ENCODE measurements at places on chromosomes 5 and 9.

DNA sequence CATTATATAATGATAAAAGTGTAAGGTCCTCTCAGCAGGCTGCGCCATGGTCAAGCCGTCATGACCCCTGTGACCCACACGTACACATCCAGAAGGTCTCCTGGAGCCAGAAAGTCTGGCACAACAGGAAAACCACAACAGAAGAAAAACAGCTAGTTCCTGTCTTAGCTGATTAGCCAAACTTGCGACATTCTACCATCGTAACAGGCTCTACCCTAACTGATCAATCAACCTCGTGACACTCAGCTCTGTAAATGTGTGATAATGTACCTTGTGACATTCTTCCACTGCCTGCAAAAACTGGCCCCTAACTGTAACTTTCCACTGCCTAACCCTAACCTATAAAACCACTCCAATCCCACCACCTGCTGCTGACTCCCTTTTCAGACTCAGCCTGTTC, 316.4 kb upstream of the TUSC1 start:
- no peak for DNase-seq

DNA sequence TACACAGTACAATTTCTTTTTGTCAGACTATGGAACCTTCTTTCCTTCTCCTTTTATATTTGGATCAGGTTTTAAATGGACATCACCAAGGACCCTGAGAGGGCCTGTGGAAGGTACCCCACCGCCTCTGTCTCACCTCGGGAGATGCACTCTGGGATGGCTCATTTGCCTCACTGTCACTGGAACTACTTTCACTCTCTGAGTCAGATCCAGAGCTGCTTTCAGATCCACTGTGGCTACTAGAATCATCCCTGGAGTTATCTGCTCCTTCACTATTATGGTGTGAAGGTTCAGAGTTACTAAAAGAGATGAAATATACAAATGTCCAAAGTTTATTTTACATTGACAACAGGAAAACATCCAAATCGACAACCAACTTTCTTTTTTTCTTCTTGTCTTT, 24.6 kb downstream of the LEAP2 start:
- no peak for DNase-seq

DNA sequence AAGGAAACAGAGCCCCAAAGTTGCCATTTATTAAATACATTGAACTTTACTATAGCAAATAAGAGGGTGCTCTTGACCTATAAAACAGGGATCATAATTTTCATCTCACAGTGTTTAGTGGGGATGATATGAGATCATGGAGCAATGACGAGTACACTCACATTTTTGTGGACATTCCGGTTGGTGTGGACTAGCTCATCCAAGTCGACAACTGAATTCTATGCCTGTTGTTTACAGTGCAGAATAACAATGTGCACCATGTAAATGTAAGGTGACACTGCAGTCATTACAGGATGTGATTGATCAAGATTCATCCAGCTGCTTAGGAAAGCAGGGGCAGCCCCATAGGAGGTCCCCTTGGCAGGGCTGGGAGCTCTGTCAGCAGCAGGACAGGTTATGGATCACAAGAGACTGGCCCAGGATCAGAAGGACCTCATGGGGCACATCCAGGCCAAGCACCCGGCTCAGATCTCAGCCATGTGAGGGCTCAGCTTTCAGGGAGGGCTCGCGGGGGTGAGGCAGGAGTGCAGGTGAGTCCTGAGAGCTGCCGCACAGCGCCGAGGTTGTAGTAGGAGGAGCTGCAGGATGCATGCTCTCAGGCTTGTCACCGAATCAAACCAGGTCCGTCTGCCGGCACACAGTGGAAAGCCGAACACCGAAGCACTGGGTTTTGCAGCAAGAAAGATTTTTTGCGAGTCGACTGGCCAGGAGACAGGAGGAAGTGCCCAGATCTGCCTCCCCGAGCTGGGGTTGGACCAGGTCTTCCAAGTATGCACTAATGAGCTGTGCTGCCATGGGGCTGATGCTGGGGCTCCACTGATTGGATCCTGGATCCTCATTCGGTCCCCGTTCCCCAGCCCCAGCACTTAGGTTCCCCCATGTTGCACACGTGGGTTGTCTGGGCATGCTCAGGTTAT, 28.2 kb downstream of the MRPL36 start:
- no peak for DNase-seq

DNA sequence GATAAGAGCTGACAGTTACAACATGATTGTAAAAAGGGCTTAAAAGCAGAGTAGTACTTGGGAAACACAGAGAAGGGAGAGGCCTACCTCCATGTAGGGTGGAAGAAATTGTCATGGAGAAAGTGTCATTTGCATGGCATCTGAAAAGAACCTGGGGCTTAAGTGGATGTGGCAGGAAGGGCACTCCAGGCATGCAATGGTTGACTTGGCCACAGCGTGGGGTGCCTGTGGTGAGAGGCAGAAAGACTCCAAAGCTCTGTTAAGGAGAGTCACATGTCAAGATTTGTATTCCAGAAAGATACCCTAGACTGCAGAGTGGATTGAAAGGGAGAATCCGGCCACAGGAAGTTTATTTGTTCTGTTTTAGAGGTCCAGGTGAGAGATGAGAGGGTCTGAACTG, 2.4 kb downstream of the POLR3G start:
- DNase-seq: no peak

DNA sequence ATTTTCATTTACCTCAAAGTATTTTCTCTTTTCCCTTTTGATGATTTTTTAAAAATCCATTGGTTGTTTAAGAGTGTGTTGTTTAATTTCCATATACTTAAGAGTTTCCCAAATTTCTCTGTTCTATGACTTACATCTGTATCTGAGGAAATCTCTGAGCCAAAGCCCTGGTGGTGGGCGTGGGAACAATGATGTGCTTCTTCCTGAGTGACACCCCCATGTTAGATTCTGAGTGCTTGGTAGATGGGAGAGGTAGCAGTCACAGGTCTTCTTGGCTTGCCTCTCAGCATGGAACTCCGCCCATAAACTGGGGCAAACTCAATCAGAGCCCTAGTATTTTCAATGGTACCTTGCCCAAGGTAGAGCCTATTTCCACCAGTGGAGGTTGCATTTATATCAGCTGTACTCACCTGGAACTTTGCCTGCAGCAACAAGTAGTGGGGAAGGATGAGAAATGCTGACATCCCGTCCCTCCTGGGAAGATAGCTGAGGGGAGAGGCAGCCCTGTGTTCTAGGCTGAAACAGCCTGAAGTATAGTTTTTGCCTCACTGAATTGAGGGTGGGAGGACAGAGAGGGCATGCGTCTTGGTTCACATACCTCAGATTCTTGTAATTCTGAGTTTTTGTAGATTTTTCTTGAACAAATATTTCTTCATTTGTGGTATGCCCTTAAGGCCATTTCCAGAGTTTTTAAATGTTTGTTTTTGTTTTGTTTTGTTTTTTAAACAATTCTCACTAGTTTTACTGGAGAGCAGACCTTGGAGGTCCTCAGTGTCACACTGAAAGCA, 26.4 kb downstream of the C9orf43 start:
- DNase-seq: no peak

- DNase-seq: no peak
These were observed 61.3 kb downstream of the AMBP start for GRCh38 chr9:114016629-114017423.

DNA sequence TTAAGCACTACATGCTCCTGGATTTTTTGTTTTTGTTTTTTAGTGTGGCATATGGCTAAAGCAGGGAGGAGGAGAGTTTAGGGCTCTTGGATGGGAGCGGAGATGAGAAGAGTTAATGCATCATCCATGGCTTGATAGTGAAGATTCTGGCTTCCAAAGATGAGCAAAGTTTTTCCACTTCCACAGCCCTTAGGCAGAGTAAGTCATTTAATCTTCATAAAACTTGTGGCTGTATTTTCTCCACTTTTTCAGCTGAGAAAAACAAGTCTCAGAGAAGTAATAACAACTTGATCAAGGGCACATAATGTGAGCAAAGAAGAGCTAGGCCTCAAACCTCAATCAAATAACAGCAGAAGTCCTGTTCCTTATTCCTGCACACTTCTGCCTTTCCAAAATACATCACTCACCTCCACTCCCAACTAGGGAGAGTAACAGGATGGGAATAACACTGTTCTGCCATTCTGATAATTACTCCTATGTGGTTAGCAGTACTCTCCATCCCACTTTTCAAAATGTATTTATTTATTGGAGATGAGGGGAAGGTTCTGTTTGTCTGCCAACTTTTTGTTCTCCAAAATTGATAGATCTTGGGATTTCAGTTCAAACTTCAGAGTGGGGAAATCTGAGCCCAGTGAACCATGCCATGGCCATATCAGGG, 53.7 kb upstream of the DPYSL3 start:
- no peak for DNase-seq

- DNase-seq: no peak
These were observed 701 bp downstream of the PARP8 start for GRCh38 chr5:50667023-50667652.

- no peak for DNase-seq
These were observed 34.4 kb downstream of the RFX3 start for GRCh38 chr9:3491450-3491849.

GRCh38 chr9:15909297-15909696, 356.5 kb downstream of the CCDC171 start:
- no peak for DNase-seq

DNA sequence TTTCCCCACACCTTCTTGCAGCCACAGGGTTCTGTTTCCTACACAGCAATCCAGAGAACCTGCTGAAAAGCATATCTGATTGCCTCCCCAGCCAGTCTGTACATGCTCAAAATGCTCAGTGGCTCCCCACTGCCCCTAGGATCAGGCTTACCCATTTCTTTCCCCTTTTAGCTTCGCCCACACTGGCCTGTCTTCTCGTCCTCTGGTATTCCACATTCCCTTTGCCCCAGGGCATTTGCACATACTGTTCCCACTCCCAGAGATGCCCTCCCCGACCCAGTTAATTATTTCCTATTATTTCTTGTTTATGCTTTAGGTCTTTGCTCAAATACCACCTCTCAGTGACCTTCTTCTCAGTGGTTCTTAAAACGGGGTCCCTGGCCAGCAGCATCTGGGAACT, 6.7 kb upstream of the TSPAN17 start:
- no peak for DNase-seq

DNA sequence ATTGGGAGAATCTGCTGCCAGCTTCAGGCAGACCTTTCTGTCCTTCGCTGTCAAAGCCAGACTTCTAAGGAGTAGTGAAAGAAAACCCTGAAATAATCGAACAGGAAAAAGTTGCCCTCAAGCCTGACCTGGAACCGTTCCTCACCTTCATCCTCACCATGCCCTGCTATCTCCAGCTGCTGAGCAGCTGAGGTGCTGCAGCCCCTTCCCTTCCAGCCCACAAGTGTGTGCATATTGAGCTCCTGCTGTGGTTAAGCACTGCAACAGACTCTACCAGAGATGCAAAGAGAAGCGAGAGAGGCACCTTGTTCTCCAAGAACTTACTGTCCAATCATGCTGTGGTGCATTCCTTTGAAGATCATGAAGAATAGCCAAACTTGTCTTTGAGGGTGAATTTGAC, 18.9 kb downstream of the BHMT2 start:
- no peak for DNase-seq

DNA sequence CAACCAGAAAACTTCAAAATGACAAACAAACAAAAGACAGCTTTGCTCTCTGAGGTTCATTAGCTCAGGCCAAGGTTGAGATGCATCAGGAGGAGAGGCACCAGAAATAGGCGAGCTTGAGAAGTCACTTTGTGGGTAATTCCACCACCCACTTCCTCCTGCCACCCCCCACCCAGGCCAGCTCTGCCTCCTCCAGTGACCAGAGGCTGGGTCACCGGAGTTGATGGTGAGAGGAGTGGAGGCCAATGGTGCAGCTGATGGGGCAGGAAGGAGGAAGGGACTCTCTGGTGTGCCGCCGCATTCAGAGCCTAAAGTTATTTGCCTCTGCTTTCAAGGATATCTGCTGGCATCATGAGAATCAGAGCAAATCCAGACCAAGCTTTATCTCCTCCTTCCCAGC, 73.8 kb upstream of the ASTN2 start:
- DNase-seq: no peak

GRCh38 chr9:99822109-99822805, 572 bp downstream of the NR4A3 start:
- peak; percentile 45 for DNase-seq

GRCh38 chr5:154782326-154782725, 27.1 kb downstream of the LARP1 start:
- no peak for DNase-seq

DNA sequence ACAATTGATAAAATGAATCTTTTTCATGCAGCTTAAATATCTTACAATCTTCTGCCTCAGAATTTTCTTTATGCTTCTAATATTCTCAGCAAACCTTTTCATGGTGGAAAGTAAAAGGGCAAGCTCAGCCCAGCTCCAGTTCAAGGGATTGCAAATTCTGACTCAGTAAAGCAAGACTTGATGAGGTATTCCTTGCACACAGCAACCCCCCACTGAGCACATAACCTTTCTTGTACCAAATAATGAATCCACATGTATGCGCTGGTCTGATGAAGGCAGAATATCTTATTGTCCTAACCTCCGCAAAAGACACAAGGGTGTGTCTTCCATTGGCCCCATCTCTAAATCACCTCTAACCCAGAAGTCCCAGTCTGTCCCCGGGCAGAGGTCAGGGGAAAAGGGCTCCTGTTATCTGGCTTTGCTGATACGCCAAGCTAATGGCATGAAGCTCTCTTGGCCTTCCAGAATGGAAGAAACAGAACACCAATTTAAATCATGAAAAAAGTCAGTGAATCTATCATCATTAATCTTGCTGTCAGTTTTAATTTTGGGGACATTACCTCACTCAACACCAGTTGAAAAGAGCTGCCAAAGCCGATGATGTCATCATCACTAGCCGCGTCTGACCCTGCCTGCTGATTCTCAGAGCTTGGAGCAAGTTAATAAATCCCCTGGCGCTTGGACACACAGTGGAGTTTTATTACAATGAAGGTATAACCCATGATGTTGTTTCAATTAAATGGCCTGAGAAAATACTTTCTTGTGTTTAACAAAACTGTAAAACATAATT, 592.5 kb upstream of the CLINT1 start:
- DNase-seq: no peak

DNA sequence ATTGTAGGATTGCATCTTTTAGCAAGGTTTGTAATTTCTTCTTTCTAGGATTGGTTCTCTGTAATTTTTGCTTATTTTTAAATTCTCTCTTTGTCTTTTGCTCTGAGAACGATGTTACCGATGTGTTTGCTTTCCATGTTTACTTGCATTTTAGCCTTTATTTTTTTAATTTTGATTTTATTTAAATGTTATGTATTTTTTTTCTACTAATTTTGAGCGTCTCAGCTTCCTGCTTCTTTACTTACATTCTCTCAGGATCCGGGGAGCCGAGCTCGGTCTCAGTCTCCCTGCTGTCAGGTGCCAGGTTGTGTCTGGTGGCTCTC, 20.9 kb downstream of the ANXA2R start:
- no peak for DNase-seq

GRCh38 chr9:123687246-123687751, 242.6 kb downstream of the DENND1A start:
- no peak for DNase-seq

GRCh38 chr9:14888272-14888671, 22.0 kb downstream of the FREM1 start:
- DNase-seq: no peak

DNA sequence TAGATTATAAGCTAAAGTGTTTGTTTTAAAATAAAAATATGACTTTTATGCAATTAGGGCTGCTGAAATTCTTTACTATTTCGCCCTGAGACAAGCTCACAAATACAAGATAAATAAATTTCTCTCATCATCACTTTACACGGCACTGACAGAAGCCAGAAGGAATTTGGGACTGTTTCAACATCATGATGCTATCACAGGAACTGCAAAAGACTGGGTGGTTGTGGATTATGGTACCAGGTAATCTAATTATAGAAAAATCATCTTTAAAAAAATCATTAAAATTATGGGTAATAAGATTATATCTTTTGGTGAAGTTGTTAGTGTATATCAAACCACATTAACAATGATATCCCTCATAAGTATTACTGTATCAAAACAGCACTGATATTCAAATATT, 95.0 kb downstream of the MAN2A1 start:
- DNase-seq: no peak

- DNase-seq: no peak
These were observed 42.2 kb upstream of the PDE8B start for GRCh38 chr5:77168161-77168878.

Data from effector memory CD4-positive, alpha-beta T cell (primary cell).